A549 treated with AZD2906 at 1 μM for 4 hours (cell line): ENCODE measurements at places on chromosomes 6 and 20. TPM values are rescaled to one million over a fixed set of nuclear protein-coding genes. Genes with fewer than 3 reads are reported as not detected.

The PSMB9 gene
- total RNA-seq: 14.0 to 25.5 TPM (median 19.0 TPM) in 5 replicates

The COL11A2 gene
- 0.31 to 0.92 TPM (median 0.81 TPM) in 5 replicates for total RNA-seq

The TPD52L1 gene
- 47.4 to 53.1 TPM (median 49.1 TPM) in 5 replicates for total RNA-seq

The OXT gene
- total RNA-seq: not detected in 5 replicates

The TP53RK gene
- 11.9 to 13.7 TPM (median 13.0 TPM) in 5 replicates for total RNA-seq

The BTNL2 gene
- not detected in 5 replicates for total RNA-seq

The MRPS10 gene
- total RNA-seq: 31.3 to 37.4 TPM (median 33.7 TPM) in 5 replicates

The CPNE5 gene
- 0.07 to 0.18 TPM (median 0.12 TPM) in 5 replicates for total RNA-seq

The OR2J3 gene
- not detected in 5 replicates for total RNA-seq

The ENPP4 gene
- total RNA-seq: 0.24 to 0.35 TPM (median 0.31 TPM) in 5 replicates

The WFDC5 gene
- total RNA-seq: 0.08 TPM in 1 of 5 replicates, not detected in the others

The SNX5 gene
- 218 to 233 TPM (median 225 TPM) in 5 replicates for total RNA-seq
